ENCODE measurements at places on chromosomes 5 and 9. TPM values are rescaled to one million over a fixed set of nuclear protein-coding genes. Genes with fewer than 3 reads are reported as not detected.

DNA sequence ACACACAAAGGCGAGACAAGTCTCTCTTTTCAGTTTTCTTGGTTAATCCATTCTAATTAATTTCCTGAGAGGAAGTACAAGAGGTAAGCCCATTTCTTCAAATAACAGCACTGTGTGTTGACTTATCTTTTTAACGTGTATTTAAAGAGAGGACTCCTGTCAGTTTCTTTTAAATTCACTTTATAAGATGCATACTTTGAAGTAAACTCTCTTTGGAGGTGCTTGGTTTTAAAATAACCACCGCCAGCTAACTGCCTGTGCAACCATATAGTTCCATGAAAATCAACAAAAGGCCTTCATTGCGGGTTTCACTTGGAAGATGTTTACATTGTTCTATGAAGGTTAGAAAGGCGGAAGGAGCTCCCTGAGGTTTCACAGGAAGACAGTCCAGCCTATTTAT, 13.1 kb upstream of the SERINC5 start:
- DNase-seq: no peak

DNA sequence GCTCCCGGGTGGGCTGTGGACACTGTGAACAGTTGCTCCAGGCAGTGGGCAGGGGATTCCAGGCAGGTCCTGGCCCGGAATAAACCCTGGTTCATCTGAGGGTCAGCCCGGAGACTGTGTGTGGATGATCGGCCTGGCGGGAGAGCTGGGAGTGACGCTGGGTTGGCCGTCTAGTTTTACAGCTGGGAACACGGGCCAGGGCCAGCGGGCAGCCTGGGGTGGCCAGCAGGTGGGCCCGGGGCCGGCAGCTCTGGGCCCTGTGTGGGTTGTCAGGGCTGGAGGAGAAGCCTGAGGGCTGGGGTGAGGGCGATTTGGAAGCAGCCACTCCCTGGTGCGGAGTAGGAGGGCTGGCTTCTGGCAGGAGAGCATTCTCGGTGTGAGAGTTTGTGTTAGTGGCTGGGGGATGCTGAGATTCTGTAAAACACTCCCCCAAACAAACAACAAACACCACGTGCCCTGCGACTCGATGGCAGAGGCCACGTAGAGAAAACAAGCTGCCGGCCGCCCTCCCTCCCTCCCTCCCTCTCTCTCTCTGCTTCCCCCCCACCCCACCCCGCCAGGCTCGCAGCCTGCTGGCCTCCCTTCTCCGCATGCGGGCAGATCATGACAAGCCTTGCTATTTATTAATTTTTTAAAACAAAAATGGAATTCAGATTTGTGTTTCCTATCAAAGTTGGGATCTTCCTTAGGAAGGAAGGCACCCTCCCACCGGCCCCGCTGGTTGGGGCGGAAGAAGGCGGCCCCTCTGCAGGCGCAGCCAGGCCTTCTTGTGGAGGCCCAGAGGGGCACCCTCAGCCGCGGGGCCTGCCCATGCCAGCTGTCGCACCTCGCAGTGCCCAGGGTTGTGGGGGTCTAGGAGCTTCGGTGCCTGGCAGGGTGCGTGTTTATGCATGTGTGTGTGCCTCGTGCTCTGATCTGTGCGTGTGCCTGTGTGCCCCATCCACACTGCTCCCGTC, 49.5 kb downstream of the RXRA start:
- DNase-seq: no peak

DNA sequence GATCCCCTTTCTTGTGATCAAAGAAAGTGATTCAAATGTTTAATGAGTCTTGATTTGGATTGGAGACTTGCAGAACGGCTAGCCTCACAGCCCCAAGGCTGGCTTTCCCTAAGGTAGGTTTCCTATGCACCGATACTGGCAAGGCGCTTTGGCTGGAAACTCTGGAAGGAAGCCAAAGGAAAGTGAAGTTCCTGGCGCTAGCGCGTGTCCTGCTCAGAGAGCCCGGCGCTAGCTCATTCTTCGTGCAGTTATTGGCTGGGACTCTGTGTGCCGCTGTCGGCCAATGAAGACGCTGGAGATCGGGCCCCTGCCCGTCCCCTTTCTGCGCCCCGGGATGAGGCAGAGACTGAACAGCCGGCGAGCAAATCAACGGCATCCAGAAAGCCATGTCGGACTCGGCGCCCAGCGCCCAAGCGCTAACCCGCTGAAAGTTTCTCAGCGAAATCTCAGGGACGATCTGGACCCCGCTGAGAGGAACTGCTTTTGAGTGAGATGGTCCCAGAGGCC, at the start of gene PCDHGC3:
TSS of gene PCDHGC3 (plus strand) at position 342 of the 507 bp plus-strand sequence. CDS start at position 493, 151 bp downstream.
- peak; percentile 79 for DNase-seq

DNA sequence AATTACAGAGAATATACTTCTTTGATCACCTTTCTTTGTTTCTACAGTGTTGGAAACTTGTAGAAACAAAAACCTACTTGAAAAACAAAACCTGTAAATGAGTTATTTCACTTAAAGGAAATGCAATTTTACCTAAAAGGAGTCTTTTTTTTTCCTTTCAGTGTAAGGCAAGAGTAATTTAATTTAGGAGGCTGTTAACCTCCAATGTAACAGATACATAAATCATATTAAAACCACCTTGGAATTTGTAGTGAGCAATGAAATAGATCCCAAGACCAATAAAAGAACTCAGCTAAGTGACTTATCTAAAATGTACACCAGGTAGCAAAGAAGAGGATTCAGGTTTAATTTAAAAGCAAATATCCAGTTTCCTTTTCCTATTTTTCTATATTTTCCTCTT, 524.8 kb downstream of the CSNK1G3 start:
- no peak for DNase-seq

DNA sequence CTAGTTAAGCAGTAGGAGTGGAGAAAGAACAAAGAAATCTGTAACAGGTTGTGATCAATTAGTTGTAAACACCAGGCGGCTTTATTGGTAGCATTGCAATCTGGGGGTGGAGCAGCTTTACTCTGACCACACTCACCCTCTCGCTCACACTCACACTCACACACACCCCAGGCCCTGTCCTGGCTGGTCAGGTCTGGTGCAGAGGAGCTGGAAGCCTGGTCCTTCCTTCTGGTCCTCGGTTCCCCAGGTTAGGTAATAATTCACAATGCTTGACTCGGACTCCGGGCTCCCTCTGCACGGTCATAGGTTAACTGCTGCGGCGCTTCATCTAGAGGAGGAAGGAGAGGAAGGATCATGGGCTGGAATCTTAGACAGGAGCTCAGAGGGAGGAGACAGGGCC, 1.6 kb downstream of the CCL19 start:
- DNase-seq: no peak

The CPLANE1 gene
- polyA plus RNA-seq: 29.7 TPM

DNA sequence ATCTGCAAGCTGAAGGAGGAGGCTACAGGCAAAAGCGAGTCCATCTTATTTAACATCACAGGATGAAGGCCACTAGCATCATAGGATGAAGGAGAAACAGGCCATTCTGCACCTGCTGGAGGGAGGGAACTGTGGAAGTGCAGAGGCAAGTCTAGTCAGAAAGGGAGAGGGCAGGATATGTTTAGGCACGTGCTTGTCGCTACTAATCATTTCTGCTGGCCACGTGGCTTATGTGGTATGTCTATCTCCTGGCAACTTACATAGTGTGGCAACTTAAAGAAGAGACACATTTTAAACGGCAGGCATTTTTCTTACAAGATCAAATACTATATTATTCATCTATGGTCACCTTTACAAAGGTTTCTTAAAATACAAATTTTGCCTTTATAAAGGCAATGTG, 74.0 kb downstream of the GNAQ start:
- DNase-seq: no peak

The ZNF474 gene
- polyA plus RNA-seq: 0.76 TPM

The UIMC1 gene
- polyA plus RNA-seq: 43.8 TPM

The ALDH1A1 gene
- polyA plus RNA-seq: 288 TPM

DNA sequence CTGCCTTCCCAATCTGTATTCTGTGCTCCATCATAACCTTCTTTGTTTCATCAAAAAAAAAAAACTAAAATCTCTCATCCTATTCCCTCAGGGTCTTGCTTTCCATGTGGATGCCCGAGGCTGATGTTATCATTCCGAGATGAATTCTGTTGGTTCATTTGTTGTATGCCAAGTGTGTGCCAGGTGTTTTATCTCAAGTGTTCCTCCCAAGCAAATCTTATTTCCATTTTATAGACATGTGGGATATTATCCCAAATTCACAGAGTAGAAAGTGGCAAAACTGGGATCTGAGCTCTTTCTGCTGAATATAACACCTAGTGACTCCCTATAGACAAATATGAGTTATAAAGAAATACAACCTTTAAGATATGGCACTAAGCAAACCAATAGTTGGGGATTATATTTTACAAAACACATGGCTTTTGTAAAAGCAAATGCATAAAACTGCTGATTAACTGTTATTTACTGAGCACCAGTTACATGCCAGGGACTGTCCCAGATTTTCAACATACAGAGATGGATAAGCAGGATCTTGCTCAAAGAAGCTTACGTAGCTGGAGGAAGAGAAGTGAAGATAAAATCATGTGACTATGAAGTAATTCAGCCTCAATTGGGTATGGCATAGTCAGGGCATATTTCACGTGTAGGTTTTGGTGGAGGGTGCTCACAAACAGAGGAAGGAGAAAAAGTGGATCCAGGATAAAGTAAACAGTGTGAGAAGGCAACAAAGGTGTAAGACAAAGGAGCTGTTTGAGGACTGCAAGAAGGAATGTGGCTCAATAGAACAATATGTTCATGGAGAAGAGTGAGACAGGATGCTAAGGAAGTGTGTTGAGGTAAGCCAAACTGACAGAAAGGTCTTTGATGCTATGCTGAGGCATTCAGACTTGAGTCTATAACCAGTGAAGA, 143.3 kb upstream of the ADAMTSL1 start:
- no peak for DNase-seq

DNA sequence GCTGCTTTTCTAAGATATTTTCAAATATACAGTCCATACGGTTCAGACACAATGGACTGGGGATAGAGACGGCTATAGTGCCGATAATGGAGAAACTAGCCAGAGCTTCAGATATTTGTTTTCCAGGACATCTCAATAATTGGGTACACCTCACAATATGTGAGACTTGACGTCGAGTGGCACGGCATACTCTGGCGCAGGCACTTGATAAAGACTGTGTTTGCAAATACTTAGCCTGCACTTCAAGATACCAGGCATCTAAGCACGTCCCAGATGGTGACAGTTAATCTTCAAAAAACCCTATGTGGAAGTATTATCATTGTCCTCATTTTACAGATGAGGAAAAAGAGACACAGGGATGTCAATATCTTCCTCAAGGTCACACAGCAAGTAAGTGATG, 48.5 kb downstream of the SEMA5A start:
- no peak for DNase-seq

The ADCY2 gene
- polyA plus RNA-seq: 4.4 TPM

DNA sequence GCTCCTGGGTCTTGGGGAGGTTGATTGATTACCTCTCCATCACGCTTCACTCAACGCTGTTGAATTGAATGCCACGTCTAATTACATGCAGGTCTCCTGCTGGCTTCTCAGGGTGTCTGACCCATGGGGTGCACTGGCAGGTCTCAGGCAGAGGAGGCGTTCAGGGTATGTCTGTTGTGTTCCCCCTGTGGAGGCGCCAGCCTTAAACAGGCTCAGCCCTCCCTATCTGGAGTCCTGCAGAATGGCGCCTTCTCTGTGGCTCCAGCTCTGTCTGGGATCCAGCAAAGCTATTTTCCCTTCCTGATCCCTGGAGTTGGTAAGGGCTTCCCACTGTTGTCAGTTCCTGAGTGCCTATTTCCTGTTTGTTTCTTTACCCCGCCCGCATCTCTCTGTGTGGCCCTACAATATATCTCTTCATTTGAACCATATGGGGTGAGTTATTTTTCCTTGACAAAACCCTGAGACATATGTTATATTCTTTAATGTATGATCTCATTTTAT, 150.0 kb downstream of the NTRK2 start:
- no peak for DNase-seq

GRCh38 chr9:107711542-107711941, 222.0 kb upstream of the KLF4 start:
- no peak for DNase-seq

The PRSS3 gene
- 1.7 TPM for polyA plus RNA-seq

- no peak for DNase-seq
Measured at GRCh38 chr9:27329291-27329690, 32.3 kb upstream of the EQTN start.

Measured in left renal pelvis (tissue), 4 donors.